Activated naive CD8-positive, alpha-beta T cell treated with anti-CD3 and anti-CD28 coated beads for 36 hours (primary cell): ENCODE measurements at places on chromosomes 11 and 22.

DNA sequence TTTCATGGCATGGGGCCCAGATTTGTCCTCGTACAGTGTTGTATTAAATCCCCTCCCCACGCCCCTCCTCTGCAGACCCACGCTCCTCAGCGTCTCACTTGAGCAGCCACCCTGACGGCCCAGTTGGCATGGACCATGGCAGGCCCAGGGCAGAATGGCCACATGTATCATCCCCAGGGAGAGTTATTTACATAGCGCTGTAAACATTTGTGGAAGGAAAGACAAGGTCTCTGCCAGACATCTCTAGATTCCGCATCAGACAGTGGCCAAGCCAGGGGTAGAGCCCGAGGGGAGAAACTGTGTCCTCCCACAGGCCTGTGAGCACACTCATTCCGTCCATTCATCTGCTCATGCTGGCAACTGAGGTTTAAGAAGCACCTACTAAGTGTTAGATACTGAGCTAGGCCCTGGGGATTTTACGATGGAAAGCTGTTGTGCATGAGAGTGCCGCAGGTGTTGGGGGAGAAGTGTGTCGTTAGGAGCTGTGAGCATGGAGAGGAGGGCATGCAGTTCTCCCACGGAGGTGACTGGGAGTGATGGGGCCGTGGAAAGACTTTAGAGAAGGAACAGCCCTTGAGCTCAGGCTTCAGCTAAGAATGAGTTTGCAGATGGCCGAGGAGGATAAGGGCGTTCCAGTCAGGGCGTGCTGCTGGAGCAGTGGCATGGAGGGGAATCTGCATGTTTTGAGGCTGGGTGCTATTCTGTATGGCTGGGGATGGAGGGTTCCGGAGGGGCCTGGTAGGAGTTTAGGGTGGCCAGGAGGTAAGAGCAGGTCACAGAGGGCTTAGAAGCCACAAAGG lies 94.9 kb downstream of the GRIK4 start:
- no peak for DNase-seq

DNA sequence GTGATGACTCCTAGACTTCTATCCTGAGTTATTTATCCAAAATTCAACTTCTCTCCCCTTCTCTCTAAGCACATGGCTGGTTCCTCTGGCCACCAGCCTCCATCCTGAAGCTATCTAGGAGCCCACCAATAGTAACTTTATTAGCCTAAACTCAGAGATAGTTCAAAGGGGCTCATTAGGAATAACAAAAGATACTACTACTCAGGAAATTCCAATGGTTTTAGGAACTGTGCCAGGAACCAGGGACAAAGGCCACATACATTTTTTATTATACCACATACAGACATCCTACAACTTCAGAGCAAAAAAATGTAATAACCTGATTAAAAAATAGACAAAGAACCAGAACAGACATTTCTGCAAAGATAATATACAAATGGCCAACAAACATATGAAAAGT lies 27.9 kb downstream of the SLC25A17 start:
- DNase-seq = no peak

- DNase-seq = no peak
Measured at GRCh38 chr22:33426451-33426850, 368.3 kb upstream of the SYN3 start.

DNA sequence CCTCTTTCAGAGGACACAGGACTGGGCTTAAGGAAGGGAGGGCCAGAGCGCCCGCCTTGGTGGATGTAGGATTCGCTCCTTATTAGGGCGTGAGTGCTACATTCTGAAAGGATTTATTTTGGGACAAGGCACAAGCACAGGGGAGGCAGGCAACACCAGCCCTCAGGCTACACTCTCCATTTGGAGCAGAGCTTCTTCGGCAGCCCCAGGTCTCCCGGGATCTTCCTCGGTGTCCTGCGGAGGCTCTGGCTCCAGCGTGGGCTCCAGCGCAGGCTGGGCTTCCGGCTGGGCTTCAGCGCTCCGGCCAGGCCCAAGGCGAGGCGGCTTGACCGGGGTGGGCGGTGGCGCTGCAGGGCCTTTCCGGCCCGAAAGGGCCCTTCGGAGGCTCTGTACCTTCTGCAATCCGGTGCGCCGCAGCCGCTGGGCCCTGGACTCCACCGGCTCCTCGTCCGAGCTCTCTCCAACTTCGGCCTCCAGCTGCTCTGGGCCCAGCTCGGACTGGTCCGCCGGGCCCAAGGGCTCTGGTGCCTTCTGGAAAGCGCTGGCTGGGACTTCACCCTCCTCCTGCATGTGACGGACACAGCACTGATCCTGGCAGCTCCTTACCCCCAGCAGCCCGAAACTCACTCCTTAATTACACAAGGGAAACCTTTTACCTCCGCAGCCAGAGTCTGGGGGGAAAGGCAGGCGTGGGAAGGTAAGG lies 1.1 kb downstream of the CAVIN3 start:
- no peak for DNase-seq

- peak; percentile 79 for DNase-seq
Measured at GRCh38 chr22:22357024-22357883, 112.7 kb downstream of the VPREB1 start.

DNA sequence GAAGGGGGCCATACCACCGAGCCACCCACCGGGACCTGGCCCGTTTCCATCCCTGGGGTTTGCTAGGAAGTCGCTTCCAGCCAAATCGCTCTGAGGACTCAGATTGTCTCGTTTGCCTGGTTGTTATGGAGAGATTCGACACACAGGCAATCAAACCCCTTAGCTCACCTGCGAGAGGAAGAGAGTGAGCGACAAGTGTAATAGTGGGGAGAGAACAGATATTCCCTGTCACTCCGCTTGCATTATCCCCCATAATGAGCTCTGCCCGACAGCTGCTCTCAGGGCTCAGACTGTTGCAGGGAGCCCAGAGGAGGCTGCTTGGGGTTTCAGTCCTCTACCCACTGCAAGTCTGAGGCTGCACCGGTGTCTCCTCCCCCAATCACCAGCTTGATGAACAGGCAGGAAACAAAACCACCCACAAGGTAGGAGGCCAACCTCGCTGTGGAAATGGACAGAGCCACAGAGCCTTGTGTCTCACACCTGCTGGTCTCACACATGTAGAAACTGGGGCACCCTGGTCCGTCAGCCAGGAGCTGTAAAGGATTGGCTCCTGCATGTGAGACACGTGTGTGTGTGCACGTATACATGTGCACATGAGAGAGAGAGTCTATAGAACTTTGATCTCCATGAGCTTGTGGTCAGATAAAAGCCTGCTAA lies 351.1 kb downstream of the BUD13 start:
- DNase-seq = no peak

GRCh38 chr11:134556186-134556585 lies 144.1 kb upstream of the B3GAT1 start:
- DNase-seq = no peak

DNA sequence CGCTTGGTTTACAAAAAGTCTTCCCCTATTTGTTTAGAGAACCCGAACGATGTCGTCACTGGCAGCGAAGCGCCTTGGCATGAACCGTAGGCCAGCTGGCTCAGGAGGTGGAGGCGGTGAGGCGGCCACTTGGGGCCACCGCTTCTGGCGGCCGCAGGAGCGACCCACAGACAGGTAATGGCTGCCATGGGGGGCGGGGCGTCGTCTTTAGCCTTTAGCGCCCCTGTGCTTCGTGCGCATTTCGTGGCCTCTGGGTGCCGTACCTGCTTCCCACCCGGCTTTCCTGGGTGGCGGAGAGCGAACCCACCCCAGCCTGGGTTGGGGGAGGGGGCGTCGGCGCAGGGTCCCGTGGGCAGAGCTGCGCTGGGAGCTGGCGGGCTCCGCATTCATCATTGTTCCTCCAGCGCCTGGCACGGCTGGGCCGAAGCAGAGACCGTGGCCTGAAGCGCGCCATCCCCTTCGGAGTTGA lies 469 bp upstream of the OSBP2 start:
- DNase-seq = peak; percentile 64

- DNase-seq = no peak
Measured at GRCh38 chr11:106642331-106642730, 375.9 kb downstream of the GUCY1A2 start.

- DNase-seq = no peak
Measured at GRCh38 chr11:96026310-96026709, 102.4 kb upstream of the MTMR2 start.

GRCh38 chr11:3092603-3093141 lies 35.4 kb upstream of the CARS1 start:
- DNase-seq = no peak

DNA sequence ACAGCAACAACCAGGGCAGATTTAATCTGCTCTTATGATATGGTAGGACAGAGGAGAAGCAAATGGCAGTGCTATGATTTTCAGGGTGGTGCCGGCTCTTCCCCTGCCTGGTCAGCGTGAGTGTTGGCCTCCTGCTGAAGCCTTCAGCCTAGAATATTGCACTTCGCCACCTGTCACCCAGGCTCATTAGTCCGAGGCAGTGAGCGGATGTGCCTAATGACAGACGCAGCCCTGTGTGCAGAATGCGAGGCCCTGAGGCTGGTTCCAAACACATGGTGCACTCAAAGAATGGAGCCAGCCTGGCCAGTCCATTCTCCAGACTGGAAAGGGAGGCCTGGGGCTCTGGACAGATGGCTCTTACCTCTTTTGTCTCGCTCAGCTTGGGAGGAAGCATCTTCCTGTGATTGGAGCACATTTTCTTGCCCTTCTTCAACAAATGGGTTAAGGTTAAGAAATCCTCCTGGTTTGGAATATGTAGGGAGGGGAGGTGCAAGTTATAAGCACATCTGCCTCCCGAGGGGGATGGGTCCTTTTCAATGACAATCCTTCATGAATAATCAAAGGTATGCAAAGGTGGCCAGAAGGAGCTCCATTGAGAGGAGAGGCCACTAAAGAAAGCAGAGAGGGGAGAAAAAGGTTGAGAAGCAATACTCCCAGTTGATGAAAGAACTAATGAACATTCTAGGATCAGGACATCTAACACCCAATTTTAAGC lies 39.7 kb upstream of the GALNT18 start:
- no peak for DNase-seq
